Muscle of leg (tissue), 16 donors: ENCODE measurements at places on chromosomes 11 and 22. TPM values are rescaled to one million over a fixed set of nuclear protein-coding genes. Genes with fewer than 3 reads are reported as not detected.

Gene OR52A1
- not detected for total RNA-seq

Gene RELT
- 3.3 TPM for total RNA-seq

Gene POU2AF1
- total RNA-seq, result 0.04 TPM

Gene PRAME
- not detected for total RNA-seq

Gene BMAL1
- 10.6 TPM for total RNA-seq

Gene ARFGAP3
- 39.3 TPM for total RNA-seq

Gene TYMP
- 3.2 TPM for total RNA-seq

Gene SLC22A9
- not detected for total RNA-seq

Gene OR9I1
- total RNA-seq, result not detected

Gene KRTAP5-8
- not detected for total RNA-seq

Gene CST6
- total RNA-seq, result not detected

Gene OR8G1
- 0.09 TPM for total RNA-seq

Gene CRACR2B
- 6.9 TPM for total RNA-seq

Gene PAMR1
- 29.9 TPM for total RNA-seq

Gene TRIM49D2
- not detected for total RNA-seq

Gene CFAP300
- total RNA-seq, result 2.5 TPM

Gene PHLDA2
- not detected for total RNA-seq

Gene UBQLNL
- total RNA-seq, result 0.18 TPM

Gene CALCA
- not detected for total RNA-seq

Gene PATL1
- total RNA-seq, result 8.2 TPM
